ENCODE measurements at places on chromosomes 5 and 9.

DNA sequence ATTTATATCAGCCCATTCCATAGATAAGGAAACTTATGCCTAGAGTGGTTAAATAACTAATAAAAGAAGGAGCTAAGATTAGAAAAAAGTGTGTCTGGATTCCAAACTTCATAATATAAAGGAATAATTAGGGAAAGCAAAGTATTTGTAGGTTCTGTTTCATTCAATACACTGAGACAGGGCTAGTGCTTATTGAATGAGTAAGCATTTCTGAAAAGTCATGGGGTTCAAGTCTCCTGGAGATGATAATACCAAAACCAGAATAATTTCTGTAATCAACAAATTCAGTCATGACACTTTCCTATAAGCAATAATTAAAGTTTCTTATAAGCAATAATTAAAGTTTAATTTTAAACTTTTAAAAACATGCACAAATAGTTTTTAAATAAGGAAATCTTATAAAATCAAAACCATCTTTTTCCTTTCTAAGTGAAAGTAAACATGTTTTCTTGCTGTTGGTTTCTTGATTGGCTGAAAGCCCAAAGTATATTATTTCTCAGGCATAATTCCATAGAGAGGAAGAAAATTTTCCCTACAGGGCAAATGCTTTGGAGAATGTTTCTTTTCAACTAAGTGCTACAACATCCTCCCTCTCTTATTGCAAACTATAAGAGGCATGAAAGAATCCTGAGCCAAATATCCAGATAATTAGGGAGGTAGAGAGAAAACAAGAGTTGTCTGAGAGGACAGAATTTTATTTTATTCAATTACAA lies 510.2 kb downstream of the PRELID2 start:
- no peak for DNase-seq

GRCh38 chr5:94263068-94263467 lies 355.3 kb downstream of the KIAA0825 start:
- no peak for DNase-seq

GRCh38 chr9:30677221-30677620 lies 1707.2 kb upstream of the ACO1 start:
- DNase-seq = no peak

GRCh38 chr9:105313238-105313637 lies 68.8 kb downstream of the SLC44A1 start:
- DNase-seq = no peak

GRCh38 chr9:4116071-4116581 lies 183.7 kb downstream of the GLIS3 start:
- DNase-seq = no peak

DNA sequence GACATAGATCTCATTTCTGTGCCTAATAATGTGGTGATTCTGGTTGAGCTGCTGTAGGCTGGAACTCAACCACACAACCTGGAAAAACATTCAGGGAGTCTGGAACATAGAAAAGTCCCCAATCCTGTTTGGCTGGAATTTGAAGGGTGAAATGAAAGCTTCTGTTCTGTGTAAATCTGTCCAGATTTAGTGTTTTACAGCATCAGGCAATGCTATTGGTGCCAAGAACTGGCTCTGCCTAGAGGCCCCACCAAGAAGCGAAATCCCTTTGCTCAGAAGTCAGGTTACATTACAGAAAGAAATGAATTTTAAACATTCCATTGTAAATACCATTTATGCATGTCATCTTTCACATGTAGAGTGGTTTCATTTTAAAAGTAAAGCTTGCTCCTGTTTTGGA lies 56.3 kb downstream of the TMEM174 start:
- DNase-seq = no peak

GRCh38 chr9:137138058-137138721 lies 764 bp upstream of the GRIN1 start:
- no peak for DNase-seq

All from CD4-positive, alpha-beta T cell (primary cell).